Activated naive CD4-positive, alpha-beta T cell treated with anti-CD3 and anti-CD28 coated beads for 36 hours (primary cell): ENCODE measurements at places on chromosomes 3 and 15. TPM values are rescaled to one million over a fixed set of nuclear protein-coding genes. Genes with fewer than 3 reads are reported as not detected.

GRCh38 chr3:45878124-45878523 is 8.2 kb upstream of the CCR9 start:
- no peak for DNase-seq

DNA sequence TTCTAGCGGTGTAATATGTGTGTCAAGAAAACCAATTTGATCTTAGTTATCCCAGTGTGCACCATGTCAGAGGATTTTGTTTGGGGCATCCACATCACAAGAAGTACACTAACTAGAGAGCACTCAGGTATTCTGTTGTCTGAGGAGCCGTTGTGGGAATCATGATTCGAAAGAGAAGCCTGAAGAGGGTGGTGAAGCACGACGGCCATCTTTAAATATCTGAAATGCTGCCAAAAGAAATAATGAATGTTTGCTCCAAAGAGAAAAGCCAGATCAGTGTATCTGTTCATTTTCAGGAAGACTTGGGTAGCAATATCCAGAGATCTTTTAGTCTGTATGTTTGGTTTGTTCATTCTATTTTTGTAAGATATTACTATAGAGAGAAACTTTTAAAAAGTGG is 180.7 kb downstream of the KLHL25 start:
- DNase-seq = no peak

GRCh38 chr3:31300456-31301443 is 232.0 kb upstream of the STT3B start:
- DNase-seq = no peak

DNA sequence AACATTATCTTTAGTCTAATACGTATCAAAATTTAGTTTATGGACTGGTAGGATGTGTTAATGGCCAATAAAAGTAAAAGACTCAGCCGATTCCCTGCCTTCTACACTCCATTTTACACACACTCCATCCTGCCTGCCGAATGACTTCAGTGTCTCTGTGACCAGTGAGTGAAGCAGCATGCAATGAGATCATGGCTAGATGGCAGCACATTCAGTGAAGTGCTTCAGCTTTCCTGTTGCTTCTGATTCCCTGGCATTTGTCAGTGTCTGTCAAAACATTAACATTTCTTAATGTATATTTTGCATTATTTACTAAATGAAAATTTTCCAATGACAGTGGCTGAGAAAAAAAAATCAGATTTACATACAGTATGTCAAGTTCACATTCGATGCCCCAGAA is 412.0 kb downstream of the FHIT start:
- no peak for DNase-seq

- DNase-seq = no peak
Measured at GRCh38 chr3:120854908-120855526, 53.0 kb upstream of the STXBP5L start.

DNA sequence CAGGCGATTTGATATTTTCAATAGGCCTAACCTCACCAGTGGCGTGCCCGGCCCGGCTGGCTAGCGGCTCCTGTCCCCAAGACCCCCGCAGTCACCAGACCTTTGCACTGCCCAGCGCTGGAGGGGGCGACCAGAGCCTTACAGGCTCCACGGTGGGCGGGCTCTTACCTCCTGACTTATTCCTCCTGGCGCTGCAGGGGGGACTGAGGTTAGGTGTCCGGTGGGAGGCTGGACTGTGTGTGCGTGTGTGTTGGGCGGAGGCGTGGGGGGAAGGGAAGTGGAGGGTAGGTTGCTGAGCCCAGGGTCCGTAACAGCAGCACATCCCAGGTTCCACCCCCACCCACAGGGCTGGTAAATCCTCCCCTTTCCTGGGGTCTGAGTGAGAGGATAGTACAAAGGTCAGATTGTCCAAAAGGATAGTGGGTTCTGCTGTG is 27.5 kb upstream of the THRB start:
- DNase-seq = no peak

- DNase-seq = no peak
Measured at GRCh38 chr15:31419820-31420219, 93.2 kb downstream of the KLF13 start.

GRCh38 chr3:158953131-158953530 is 151.3 kb downstream of the MFSD1 start:
- DNase-seq = no peak

GRCh38 chr15:85886309-85886811 is 91.6 kb upstream of the KLHL25 start:
- DNase-seq = no peak

DNA sequence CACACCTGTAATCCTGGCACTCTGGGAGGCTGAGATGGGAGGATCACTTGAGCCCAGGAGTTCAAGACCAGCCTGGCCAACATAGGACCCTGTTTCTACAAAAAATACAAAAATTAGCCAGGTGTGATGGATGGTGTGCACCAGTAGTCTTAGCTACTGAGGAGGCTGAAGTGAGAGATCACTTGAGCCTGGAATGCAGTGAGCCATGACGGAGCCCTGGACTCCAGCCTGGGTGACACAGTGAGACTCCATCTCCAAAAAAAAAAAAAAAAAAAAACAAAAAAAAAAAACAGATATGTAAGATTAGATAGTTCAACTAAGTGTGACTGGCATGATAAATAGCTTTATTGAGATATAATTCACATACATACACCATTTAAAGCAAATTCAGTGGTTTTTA is 9.7 kb downstream of the RBSN start:
- no peak for DNase-seq

- no peak for DNase-seq
Measured at GRCh38 chr3:168083906-168084305, 11.8 kb downstream of the GOLIM4 start.

LRRC28 gene
- 15.8 TPM for total RNA-seq

PBRM1 gene
- total RNA-seq = 49.9 TPM

PEX5L gene
- total RNA-seq = not detected

P2RY1 gene
- 0.74 TPM for total RNA-seq

FMN1 gene
- total RNA-seq = 0.02 TPM

PODXL2 gene
- 1.1 TPM for total RNA-seq

ACY1 gene
- 68.9 TPM for total RNA-seq
